DMS 273 treated with DMSO at 0.1 percent for 48 hours (cell line): ENCODE measurements at places on chromosomes 11 and 22.

DNA sequence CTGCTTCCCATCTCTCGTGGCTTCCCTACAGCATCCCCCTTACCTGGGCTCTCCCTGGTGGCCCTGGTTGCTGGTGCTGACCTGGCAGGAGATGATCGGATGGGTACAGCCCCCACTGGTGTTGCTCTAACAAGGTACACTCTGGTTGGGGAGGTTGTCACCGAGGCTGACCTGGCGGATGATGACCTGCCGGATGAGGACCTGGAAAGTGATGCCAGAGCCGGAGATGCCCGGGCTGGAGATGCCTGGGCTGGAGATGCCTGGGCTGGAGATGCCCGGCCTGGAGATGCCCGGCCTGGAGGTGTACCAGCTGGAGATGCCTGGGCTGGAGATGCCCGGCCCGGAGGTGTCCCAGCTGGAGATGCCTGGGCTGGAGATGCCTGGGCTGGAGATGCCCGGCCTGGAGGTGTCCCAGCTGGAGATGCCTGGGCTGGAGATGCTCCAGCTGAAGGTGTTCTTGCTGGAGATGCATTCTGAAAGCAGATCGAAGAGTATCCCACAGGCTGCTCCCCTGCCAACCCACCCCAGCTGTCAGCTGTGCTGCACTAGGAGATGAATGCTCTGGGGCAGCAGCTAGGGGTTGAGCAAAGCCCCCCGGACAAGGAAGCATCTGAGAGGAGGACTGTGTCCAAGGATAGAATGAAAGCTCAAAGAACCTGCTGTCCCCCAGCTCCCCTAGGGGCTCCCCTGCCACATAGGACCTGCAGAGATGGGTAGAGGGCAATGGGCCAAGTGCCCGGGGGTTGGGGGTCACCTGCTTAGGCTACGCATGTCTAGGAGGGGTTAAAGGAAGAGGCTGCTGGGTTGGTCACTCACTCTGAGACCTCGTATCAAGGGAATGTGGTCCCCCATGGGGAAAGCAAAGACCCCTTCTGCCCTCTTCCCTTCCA is 10.6 kb downstream of the TMPRSS13 start:
- no peak for DNase-seq

- no peak for DNase-seq
Measured at GRCh38 chr11:128343135-128343514, 244.2 kb downstream of the ETS1 start.

- DNase-seq: no peak
Measured at GRCh38 chr11:119145551-119145950, 3.3 kb upstream of the ABCG4 start.

DNA sequence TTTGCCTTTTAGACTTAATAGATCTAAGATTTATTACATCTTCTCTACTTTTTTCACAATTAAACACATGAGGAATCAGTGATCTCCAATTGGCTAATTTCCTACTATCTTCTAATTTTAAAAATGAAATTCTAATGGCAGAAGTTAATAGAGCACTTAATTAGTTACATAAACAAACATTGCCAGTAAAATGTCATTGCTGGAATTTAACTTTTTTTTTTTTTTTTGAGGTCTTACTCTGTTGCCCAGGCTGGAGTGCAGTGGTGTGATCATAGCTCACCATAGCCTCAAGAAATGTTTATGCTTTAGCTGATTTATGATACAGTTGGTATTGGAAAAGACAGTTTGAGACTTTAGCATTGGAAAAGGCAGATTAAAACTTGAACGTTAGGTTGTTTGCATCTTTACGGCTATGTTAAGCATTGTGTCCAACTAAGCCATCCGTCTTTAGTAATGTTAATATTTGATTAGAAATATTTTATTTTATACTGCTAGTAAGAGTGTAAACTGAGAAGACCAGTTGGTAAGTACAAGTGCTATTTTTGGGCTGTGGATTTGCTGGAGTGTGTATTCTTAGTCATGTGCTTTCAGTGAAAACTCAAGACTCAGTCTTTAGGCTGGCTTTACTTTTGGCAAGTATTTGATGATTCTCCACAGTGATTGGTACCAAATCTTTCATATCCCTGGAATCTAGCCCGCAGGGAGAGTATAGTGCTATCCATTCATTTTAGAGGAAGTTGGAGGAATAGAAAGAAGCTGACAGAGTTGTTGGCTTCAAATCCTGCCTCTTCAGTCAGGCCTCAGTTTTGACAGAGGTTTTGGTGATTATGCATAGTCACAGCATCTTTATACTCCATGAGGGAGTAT is 4.5 kb downstream of the ANO5 start:
- no peak for DNase-seq

- no peak for DNase-seq
Measured at GRCh38 chr11:73356979-73357860, 19.0 kb upstream of the RELT start.

- DNase-seq: no peak
Measured at GRCh38 chr22:46848197-46848596, 85.7 kb downstream of the TBC1D22A start.

GRCh38 chr22:17201285-17201945 is 17.8 kb downstream of the ADA2 start:
- DNase-seq: no peak

DNA sequence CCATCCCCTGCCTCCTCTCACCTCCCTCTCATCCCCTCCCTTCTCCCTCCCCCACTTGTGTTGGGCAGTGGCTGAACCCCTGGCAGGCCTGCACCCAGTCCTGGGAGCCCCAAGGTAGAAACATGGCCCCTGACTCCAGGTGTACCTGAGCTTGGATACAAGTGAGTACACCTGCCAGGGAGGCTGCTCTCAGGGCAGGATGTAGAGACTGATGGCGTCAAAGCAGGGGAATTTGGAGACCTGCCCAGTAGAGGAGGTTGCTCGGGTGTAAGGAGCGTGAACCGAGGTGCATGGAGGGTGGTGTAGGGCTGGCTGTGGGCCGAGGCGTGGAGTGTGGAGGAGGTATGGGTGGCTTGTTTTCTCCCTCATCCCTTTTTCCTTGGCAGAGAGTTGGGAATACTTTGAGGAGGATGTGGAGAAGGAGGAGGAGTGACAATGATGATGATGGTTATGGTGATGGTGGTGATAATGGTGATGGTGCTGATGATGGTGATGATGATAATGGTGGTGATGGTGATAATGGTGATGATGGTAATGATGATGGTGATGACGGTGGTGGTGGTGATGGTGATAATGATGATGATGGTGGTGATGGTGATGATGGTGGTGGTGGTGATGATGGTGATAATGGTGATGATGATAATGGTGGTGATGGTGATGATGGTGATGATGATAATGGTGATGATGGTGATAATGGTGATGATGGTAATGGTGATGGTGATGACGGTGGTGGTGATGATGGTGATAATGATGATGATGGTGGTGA is 12.3 kb downstream of the MRGPRG start:
- DNase-seq: no peak

DNA sequence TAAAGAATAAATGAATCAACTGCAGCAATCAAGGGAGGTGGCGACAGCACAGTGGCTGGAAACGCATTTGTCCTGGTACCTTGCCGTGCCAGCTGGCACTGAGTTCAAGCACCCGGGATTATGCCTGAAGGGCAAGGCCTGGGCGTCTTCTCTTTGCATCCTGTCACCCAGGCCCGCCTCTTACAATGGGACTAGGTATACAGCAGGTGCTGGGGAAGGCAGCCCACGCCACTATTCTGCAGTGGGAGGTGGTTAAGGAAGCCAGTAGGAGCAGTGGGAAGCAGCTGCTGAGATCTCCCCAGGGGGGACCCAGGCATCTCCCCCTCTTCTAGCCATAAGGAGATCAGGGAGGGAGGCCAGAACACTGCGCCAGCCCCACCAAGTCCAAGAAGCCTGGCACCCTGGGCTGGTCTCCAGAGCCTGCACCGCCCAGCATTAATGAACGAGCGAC is 15.3 kb upstream of the BAIAP2L2 start:
- no peak for DNase-seq

DNA sequence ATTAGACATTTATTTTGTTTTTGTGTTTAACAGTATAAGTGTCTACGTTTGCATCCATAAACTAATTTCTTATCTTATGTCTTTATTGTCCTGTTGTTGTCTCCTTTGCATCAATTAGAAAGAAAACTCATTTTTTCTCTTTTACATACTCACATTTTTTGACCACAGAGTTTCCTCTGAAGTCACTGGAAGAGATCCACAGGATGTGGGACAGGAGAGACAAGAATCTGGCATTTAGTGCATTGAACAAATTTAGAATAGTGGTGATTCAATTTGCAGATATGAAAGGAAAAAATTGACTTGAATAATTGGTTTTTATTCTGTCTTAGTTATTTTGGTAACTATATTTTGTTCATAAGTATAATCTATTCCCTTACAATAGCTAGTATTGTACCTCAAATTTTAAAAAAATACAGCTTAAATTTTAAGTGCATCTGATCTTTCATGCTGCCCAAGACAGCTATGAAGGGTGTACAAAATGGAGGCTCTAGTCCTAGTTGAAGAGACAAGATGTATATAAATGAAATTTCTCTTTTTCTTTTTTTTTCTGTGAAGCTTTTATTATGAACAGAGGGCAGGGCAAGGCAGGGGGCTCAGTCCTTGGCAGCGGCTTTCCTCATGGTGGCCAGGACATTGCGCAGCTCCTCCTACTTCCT is 24.4 kb downstream of the HORMAD2 start:
- no peak for DNase-seq

- DNase-seq: no peak
Measured at GRCh38 chr11:87322568-87322967, 284.8 kb downstream of the TMEM135 start.
